NCI-H1105 (cell line): ENCODE measurements at places on chromosomes 16 and 17.

DNA sequence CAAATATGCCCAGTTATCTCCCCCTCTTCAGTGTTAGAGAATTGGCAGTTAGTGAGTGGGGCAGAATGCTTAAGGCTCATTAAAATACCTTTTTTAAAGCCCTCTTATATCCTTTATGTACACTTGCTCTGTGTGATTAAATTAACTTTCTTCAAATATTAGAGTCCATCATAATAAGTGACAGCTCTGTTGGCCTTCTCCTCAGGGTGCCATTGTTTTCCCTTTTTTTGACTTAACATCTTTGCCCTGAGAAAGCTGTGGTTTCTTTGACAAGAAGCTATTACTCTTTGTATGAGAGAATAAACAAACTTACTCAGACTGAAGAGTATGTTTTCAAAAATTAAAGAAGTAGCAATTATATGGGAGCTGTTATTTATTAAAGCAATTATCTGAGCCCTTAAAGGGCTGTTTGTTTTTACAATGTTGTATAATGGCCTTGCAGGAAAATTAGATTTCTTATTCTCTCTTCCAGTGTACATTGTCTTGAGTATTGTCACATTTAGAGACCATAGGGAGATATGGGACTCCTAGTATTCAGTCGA is 13.4 kb downstream of the RBBP6 start:
- no peak for DNase-seq

GRCh38 chr16:85646358-85646907 is 33.3 kb downstream of the GSE1 start:
- no peak for DNase-seq

DNA sequence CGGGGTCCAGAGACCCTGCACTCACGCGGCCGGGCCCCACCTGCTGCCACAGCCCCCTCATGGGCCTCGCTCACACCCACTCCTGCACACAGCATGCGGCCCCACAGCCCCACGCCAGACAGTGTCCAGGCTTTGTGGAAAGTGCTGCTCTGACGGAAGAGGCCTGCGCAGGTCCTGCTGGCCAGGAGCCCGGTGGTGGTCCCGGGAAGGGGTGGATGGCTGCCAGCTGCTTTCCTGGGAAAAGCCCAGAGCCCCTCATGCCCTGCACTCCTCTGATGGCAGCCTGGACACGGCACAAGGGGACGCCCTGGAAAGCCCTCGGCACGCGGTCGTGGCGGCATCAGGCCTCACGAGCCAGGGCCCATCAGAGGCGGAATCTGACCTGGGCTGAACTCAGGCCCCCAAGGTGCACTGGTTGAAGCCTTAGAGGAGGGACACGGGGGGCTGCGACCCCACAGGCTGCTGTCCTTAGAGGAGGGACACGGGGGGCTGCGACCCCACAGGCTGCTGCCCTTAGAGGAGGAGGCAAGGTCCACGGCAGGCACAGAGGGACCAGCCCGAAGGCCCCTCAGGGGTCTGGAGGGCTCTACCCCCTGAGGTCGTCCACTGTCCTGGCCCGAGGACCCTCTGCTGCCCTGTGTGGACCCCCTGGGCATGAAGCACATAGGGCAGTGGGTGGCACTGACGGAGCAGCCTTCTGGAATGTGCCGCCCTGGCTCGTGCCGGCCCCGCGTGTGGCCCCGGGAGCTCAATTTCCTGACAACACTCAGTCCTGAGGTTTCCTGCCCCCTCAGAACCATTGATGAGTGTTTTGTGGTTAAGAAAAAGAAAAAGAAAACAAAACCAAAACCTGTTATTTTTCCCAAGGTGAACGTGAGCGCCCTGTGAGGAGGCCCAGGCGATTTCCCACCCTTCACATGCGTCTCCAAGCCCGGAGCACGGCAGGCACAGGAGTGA is 22.1 kb downstream of the SOX8 start:
- no peak for DNase-seq

DNA sequence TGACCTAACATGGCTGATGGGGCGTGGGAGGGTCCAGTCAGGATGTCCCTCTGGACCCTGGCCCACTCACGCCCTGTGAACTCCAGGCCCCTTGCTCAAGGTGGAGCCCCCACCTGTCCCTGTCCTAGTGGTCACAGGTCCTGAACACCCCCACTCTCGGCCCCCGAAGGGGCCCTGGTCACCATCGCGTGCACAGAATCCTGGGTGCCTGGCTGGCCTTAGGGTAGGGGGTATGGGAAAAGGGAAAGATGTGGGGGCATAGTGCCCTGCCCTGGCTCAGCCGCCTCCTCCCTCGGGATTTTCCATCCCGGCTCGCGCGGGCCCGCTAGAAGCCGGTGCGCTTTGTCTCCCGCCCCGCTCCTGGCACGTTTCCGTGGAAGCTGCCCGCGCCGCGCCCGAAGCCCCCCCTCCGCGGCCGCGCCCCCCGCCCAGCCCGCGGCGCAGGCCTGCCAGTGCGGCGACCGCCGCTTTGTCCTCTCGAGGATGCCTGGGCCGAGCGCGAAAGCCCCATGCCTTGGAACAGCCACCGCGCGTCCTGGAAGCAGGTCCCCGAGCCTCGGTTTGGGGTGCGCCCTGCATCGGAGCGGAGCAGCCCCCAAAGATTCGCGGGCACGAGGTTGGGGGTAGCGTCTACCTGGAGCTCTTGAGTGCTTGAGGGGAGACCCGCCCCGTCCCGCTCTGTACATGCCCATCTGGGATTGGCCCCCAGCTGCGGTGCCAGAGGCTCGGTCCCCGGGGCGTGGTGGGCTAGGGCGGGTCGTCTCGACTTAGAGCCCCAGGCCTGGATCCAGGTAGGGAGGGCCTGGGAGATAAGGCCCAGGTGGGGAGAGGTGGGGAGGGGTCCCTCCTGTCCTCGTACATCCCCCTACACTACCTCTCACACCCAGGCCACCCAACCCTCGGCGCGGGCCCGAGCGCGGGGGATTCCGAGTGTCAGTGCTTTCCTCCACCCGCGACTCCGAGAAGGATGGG is 1.3 kb downstream of the SMPD3 start:
- peak; percentile 6 for DNase-seq

DNA sequence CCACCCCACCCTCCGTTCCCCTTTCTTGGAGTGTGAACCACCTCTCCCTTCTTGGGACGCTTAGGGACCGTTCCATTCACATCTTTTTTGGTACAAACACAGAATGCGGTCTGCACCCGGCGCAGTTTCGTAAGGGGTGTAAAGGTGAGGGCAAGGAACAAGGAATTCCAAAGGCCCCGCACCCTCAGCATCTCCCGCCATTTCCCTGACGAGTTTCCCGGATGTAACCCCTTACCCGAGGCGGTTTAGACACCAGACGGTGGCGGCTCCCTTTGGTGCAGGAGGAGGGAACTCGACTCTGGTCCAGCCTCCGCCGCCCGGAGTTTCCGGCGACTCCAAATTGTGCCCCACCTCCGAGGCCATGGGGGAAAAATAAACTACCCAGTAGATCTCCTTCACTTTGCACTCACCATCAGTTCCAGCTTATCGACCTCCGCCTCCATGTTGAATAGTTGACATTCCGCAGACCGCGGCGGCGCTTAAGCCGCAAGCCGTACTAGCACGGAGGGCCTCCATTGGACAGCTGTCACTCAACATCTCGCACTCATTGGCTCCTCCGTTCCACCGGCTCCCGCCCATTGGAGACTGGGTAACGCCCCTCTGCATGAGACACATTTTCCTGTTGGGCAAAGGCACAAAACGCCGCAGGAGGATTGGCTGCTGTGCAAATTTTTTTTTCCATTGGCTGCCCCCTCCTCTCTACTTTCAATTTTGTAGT is at the start of gene SKA2:
Gene SKA2 (minus strand): TSS at position 466 of the 718 bp plus-strand sequence. CDS start 23 bp downstream, at position 443.
- DNase-seq: peak; percentile 100

- DNase-seq: no peak
Observed at GRCh38 chr16:73916829-73917594, 379.6 kb upstream of the PSMD7 start.

DNA sequence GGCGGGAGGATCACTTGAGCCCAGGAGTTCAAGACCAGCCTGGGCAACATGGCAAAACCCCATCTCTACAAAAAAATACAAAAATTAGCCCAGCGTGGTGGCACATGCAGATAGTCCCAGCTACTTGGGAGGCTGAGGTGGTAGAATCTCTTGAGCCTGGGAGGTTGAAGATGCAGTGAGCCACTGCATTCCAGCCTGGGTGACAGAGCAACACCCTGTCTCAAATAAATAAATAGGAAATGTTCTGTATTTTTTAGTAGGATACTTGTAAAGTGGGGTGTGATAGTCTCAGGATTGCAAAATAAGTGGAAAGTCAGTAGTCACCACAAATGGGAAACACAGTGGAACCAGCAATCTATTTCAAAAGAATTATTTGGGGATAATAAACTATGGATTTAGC is 4.0 kb downstream of the RSPRY1 start:
- no peak for DNase-seq

DNA sequence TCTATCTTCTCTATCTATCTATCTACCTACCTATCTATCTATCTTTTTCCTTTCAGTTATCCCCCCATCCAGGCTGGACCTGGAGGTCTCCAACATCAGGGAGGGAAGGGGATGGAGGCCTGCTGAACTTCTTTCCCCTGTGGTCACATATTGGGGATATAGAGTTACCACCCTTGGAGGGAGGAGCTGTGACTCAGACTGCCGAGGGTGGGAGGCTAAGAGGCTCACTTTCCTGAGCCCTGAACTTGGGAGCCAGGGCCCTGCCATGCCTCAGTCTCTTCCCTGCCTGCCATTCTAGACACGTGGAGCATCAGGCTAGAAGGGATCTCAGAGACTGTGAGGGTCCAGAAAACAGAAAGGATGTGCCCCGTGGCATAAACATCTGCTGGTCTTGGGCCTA is 8.4 kb downstream of the LRRC3C start:
- no peak for DNase-seq

DNA sequence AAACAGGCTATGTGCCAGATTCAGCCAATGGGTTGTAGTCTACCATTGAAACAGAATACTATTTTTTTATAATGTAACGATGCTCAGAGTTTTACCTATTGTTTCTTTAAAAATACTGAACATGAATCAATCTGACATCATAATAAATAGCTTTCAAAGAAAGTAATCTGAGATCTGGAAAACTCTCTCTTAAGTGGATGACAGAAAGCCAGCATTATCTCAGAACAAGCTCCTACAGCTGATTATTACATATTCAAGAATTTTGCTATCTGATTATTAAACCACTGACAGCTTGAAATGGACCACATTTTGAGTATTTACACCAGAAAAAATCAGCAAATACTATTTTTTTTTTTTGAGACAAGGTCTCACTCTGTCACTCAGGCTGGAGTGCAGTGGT is 484.2 kb upstream of the SOX9 start:
- DNase-seq: no peak

GRCh38 chr16:16022683-16023064 is 73.3 kb downstream of the ABCC1 start:
- DNase-seq: no peak

DNA sequence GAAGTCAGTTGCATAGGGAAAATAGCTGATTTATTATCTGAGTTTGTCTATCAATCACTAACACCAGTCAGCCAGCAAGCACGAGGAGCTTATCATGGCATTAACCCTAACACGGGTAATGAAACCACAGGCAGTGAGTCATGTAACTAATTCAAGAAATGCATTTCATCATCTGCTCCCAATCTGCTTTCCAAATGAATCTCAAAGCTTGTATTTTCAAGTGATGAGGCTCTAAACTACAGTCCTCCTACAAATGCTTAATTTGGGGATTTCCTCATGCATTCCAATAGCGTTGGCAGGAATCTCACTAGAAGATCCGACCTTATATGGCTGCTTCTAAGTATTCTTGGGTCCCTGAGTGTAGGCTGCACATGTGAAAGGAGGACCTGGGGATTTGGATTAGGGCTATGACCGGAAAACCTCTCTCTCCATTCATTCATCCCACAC is 118.4 kb upstream of the HSBP1 start:
- no peak for DNase-seq

- DNase-seq: no peak
Observed at GRCh38 chr17:63706336-63707082, 6.6 kb upstream of the LIMD2 start.

DNA sequence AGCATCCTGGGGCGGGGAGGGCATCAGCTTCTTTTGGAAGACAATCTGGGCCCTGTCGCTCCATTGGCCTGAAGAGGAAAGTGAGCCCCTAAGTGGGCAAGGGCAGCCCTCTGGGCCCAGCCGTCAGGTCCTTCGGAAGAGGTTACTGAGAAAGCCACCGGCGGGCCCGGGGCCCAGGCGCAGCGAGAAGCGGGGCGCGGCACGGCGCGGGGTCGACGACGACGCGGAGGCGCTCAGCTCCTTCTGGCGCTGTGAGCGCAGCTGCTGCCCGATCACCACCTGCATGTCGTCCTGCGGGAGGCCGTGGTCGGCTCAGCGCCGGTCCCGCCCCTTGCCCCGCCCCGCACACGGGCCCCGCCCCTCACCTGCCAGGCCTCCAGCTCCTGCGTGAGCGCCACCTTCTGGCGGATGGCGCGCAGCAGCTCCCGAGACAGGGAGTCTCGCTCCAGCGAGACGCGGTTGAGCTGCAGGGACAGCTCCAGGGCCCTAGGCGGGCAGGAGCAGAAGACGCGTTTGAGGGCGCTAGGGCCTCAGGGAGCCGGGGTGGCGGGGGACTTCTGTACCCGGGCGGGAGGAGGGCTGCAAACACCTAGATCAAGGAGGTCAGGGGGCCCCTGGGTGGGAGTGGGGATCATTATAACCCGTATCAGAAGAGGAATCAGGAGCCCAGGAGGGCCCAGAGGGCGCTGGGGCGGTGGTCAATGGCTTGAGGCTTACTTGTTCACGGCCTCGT is 4.3 kb downstream of the THOC6 start:
- DNase-seq: peak; percentile 73

DNA sequence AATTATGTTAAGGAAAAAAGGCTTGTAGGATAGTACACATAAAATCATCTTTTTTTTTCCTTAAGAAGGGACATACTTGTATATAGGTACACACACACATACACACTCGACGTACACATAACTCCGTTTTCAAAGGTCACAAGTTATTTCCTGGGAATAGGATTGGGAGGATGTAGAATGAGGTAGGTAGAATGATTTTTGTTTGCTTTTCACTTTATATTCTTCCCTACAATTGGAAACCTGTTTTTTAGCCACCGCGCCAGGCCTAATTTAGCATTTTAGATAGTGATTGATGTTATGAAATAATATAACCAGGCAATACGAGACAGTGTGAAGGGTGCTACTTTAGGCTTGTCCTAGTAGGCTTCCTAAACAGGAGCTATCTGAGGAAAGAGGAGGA is 1.8 kb upstream of the HAPSTR1 start:
- no peak for DNase-seq

DNA sequence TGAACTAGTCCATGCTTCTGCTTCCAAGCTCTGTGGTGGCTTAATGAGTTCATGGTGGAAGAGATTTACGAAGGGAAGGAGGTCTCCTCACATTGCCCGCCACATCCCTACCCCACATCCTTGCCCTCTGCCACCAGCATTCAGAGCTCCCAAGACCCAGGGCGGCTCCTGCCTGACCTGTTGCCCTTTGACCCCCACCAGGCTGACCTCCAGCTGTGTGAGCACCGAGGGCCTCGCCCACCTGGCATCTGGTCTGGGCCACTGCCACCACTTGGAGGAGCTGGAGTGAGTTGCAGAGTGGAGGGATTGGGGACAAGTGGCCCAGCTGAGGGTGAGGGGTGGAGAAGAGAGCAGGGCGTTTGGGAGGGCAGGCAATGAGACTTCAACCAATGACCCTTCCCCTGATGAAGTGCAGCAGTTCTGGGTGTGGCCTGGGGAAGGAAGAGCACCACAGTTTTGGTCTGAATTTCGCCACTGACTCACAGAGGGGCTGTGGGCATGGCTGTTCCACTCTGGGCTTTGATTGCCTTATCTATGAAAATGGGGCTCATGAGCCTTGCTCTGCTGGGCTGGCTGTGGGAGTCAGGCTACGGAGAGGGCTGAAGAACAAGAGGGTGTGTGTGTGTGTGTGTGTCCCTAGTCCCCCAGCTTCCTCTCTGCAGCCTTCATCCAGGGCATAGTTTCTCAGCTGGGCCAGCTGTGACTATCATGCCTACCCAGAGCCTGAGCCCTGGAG is 22.6 kb upstream of the CPNE2 start:
- no peak for DNase-seq
